ENCODE measurements at places on chromosomes 12 and 14.

DNA sequence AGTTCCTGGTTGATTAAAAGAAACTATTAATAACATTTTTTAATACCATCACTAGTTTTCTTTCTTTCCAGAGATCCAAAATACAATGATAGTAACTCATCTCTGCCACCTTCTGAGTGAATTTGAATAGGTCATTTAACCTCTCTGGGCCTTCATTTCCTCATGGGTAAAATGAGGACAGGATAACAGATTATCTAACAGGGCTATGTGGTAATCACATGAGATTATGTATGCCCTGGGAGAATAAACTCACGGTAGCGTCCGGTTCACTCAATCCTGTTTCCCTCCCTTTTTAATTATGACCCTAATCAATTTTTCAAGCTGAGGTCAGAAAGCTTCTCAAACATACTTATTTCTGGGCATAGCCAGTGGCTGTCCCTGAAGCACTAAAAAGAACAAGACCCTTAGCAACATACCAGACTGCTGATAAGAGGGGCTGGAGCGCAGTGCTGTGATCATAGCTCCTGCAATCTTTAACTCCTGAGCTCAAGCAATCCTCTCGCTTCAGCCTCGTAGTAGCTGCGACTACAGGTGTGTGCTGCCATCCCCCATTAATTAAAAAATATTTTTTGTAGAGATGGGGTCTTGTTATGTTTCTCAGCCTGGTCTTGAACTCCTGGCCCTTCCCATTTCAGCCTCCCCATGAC is 24.2 kb downstream of the ATXN2 start:
- no peak for DNase-seq

- no peak for DNase-seq
Measured at GRCh38 chr12:11457996-11458645, 62.8 kb upstream of the PRB2 start.

DNA sequence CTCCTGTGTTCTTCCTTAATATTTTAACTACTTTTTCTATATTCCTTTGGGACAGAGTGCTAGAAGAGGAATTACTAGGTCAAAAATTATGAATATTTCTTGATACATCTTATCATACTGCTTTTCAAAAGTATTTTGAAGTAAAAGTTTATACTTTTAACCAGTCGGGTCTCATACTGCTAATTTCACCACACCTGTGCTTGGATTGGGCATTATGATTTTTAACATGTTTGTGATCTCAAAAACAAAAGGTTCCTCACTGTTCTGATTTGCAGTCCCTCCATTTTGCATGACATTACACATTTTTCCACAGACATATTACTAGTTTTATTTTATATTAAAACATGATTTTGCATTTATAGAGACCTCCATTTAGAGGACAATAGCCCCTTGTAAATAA is 32.9 kb downstream of the MRPL42 start:
- no peak for DNase-seq

GRCh38 chr14:68269136-68269927 is 449.8 kb downstream of the RAD51B start:
- DNase-seq = no peak

DNA sequence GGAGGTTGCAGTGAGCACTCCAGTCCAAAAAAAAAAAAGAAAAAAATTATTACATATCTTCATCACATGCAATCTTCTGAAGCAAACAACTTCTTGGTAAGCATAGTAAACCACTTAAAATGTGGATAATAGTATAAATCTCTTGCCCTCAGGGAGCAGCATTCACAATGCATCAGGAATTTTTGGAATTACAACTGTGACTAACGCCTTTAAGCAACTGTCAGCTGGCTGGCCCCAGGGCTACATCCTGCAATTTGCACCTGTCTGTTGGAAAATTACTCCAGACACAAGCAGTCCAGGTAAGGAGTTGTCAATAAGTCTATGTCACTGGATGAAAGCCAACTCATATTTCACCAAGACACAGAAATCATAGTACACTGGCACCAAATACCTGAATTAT is 5.5 kb upstream of the SLC7A7 start:
- no peak for DNase-seq

- DNase-seq = no peak
Measured at GRCh38 chr14:31858868-31859267, 218.2 kb upstream of the ARHGAP5 start.

GRCh38 chr14:34462132-34462893 is at the start of gene SPTSSA:
TSS of gene SPTSSA (minus strand) at chr14:34462240. CDS start at chr14:34462207, 33 bp downstream.
- peak; percentile 90 for DNase-seq

DNA sequence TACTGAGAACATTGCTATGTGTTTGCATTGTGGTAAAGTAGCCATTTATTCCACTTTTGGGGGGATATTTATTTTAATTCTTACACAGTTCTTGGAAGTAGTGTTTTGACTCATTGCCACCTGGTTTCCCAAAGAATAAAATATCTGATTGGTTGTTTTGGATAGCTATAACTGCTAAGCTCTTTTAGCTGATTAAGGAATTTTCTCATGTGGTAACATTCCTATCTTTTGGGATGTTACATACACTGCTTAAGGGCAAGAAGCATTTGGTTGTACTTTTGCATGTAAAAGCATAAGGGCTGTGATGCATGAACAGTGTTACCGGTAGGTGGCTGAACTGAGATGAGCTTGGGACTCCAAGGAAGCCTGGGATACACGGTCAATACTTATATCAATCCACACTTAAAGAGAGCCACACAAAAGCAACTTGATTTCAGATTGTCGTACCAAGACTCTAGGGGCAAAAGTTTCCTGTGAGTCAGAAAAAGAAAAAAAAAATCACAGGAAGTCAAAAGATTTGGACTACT is 71.4 kb upstream of the PRKD1 start:
- no peak for DNase-seq

GRCh38 chr12:124240493-124240892 is 54.4 kb upstream of the RFLNA start:
- DNase-seq = no peak

DNA sequence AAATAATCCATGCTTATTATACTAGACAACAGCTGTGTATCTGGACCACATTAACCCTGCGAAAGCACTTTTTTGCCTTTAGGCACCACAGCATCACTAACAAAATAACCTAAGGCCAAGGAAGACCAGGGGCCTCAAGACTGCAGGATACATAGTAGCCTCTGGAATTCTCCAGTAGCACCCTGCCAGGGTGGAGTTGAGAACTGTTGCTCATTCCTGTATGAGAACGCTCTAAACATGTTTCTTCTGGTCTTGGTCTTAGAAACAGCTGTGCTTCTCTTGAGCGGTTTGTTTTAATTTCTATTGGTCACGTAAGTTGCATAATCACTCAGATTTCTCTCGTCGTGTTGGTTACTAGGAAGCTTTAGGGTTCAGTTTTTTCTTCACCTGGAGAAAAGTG is 7.9 kb downstream of the B4GALNT3 start:
- DNase-seq = no peak

GRCh38 chr12:77925536-77926108 is 94.9 kb downstream of the NAV3 start:
- peak; percentile 35 for DNase-seq

- no peak for DNase-seq
Measured at GRCh38 chr12:100699209-100699608, 95.4 kb upstream of the ANO4 start.

GRCh38 chr14:61884711-61885110 is 122.5 kb downstream of the SNAPC1 start:
- no peak for DNase-seq
